Activated T-cell treated with anti-CD3 and anti-CD28 coated beads for 48 hours (primary cell): ENCODE measurements at places on chromosomes 16 and 17.

GRCh38 chr17:55005520-55005919 lies 37.0 kb downstream of the STXBP4 start:
- DNase-seq = no peak

- peak; percentile 47 for DNase-seq
These were observed 27.4 kb upstream of the SLC38A10 start for GRCh38 chr17:81322271-81323082.

DNA sequence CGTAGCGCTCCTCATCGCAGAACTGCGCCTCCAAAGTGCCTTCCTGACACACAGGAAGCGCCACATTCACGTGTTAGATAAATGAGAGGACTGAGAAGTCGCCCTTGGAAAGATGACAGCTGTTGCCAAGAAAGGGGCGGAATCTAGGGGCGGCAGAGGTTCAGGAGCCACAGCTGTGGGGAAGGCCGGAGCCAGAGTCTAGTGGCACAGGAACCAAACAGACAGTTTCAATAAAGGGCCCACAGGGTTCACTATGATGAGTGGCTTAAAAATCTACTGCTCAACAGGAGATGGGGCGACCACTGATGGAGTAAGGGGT lies 4.7 kb downstream of the FLCN start:
- no peak for DNase-seq

GRCh38 chr16:57502048-57502775 lies 15.9 kb upstream of the DOK4 start:
- DNase-seq = no peak

DNA sequence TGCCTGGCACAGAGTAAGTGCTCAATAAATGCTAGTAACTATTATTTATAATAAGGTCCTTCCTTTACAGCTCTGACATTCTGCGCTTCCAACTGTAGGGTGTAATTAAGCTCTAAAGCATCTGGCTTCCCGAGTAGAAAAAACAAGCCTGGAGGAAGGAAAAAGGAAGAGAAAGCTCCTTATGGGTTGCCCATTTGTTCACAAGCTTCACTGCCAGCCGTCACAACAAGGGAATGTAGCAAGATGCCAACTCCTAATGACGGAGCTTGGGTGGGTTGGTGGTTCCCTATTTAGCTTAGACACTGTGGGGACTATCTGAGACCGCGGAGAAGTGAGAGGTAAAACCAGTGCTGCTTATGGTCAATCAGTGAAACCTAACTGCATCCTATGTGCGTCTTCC lies 7.3 kb upstream of the RPRML start:
- no peak for DNase-seq

DNA sequence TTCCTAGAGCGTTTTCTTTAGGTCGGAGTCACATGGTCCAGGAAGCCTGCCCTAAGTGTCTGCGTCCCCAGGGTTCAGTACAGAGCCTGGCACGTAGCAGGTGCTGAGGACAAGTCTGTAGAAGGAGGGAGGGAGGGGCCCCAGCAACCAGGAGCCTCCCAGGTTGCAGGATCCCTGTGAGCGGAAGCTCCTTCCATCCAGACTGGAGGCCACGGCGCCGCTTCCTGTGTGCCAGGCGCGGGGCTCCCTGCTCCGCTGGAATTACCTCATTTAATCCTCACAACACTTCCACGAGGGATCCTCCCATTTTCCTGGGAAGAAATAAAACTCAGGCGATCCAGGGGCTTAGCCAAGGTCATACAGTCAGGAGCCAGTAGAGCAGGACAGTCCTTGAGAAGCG lies 22.1 kb downstream of the TRARG1 start:
- DNase-seq = no peak

GRCh38 chr17:8016632-8017424 lies 14.4 kb downstream of the GUCY2D start:
- DNase-seq = peak; percentile 51
